ENCODE measurements at places on chromosomes 3 and 15. TPM values are rescaled to one million over a fixed set of nuclear protein-coding genes. Genes with fewer than 3 reads are reported as not detected.

The SLC12A1 gene
- not detected for total RNA-seq

The ADAMTS17 gene
- 1.9 TPM for total RNA-seq

The ASB14 gene
- not detected for total RNA-seq

The LMAN1L gene
- total RNA-seq: not detected

DNA sequence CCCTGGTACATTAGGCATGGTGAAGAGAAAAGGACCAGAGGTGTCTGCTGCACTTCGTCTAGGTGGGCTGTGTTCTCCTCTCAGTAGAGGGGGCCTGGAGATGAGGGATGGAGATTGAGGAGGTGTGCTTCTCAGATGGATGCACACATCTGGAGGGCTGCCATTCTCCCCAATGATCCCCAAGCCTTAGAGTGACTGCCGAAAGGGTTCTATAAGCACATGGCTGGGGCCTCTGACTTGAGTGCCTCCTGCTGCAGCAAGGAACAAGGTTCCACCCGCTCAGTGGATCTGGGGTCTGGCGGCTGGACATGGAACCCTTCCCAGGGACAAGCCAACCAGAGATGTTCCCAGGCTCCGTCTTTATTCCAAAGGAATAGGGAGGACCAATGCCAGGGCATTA is 66.8 kb downstream of the CPN2 start:
- DNase-seq: no peak

GRCh38 chr3:66378256-66378655 is 122.6 kb downstream of the LRIG1 start:
- no peak for DNase-seq

DNA sequence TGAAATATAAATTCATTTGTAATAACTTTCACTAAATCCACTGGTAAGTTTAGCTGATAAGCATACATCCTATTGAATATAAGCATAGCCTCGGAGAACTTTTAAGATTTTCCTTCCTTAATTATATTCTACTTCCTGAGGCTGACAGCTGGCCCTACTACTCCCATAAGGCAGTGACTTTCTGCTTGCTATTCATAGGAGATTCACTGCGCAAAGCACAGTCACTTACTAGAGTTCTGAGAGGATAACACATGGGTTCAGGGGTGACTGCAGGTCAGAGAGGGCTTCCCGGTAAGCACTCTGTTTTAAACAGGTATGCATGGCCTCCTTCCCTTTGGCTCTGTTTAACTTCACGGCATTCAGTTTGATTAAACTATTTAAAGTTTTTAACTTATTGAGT is 75.8 kb downstream of the FAIM start:
- DNase-seq: no peak

DNA sequence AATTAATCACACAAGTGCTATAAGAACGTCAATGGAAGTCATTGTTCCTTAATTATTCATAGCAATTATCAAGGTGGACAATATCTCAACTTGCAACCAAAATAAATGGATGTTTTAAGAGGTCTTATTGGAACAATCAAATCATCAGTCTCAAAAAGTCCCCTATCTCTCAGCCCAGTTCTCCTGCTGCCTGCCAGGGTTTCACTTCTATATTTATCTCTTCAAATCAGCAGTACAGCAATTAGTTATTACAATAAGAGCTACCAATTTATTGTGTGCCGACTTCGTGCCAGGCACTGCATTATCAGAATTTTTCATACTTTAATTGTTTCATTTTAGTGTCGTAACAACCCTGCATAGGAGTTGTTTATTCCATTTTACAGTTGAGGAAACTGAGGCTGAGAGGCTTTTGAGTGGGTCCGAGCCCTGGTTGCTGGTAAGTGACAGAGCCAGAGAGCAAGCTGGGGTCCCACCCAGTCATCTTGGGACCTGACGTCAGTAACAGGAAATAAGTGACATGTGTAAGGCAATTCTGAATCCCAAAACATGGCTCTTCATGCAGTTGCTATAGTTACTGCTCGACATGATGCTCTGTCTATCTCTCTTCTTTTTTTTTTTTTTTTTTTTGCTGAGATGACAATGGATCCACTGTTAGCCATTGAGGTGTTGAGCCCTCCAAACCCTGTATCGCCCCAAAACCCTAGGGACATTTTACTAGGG is 8.8 kb upstream of the KCTD6 start:
- no peak for DNase-seq

Measured in mammary epithelial cell (primary cell).